ENCODE measurements at places on chromosomes 5 and 9.

- DNase-seq: no peak
Observed at GRCh38 chr5:150642567-150642927, 2.1 kb downstream of the SYNPO start.

- DNase-seq: no peak
Observed at GRCh38 chr5:68274847-68275651, 59.5 kb downstream of the PIK3R1 start.

DNA sequence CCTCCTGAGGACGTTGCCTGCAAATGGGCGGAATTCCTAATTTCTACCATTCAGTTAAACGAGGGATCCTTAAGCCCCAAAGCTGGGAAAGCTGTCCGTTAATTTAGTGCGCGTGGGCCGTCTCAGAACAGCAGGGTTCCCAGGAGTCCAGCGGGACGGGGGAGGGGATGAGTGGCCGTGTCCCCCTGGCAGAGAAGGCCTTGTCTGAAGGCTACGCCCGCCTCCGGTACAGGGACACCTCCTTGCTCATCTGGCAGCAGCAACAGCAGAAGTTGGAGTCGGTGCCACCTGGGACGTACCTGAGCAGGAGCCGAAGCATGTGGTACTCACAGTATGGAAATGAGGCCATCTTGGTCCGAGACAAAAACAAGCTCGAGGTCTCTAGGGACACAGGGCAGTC, 1.3 kb downstream of the BRD3OS start:
- no peak for DNase-seq

- DNase-seq: no peak
Observed at GRCh38 chr5:41413074-41413473, 97.3 kb downstream of the PLCXD3 start.
